ENCODE measurements at places on chromosomes 2 and 18.

GRCh38 chr2:197097578-197098366 lies 171.3 kb upstream of the PGAP1 start:
- DNase-seq = no peak

DNA sequence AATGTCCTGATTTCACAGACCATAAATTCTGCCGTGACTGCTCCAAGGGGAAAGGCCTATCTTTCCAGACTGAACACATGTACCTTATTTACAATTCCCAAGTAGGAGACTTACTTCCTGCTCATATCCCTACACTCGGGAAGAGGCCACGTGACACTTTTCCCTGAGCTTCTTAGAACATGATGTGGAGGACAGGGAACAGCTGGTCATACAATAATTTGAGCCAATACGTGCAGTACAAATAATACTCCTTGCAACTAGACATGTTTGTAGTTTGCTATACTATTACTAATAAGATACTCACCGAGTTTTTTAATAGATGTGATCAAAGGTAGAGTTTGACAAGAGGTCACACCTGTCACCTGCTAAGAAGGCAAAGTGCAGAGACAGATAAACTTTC lies 256.4 kb downstream of the SP3 start:
- DNase-seq = no peak

DNA sequence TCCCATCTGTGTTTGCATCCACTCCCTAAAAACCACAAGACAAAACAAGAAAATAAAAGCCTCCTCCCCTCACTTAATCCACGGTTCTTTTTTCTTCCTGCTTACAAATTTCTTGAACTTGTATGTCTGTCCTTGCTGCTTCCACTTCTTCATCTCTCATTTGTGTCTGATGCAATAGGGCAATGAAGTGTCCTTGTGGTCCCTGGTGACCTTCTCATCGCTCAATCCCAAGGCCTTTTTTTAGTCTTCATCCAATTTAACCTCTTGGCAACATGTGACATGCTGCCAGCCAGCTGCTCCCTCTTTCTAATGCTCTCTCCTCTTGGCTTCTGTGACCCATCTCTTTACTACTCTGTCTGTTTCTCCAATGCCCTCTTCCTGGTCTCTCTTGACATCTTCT lies 87.6 kb downstream of the SEMA4F start:
- DNase-seq = no peak

GRCh38 chr18:44914028-44914427 lies 233.3 kb downstream of the SETBP1 start:
- no peak for DNase-seq

GRCh38 chr2:172200495-172201085 lies 97.9 kb upstream of the DLX2 start:
- peak; percentile 32 for DNase-seq

DNA sequence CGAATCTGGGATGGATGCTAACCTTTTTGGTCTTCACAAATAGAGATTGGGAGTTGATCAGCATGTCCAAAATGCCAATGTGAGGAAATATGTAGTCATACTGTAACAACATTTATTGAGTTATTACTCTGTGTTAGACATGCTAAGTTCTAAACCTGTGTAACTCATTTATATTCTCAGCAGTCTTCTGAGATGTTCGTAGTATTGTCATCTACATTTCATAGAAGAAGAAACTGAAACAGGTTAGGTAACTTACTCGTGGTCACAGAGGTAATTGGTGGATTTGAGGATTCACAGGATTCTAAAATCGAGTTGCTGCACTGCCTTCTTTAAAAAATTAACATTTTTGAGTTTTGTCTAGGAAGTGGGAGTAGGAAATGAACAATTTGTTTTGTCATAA lies 162.1 kb downstream of the UBE2E3 start:
- DNase-seq = no peak
